COR-L47 (cell line): ENCODE measurements at places on chromosomes 11 and 22.

- DNase-seq, result no peak
These were observed 14.5 kb downstream of the NARS2 start for GRCh38 chr11:78560153-78560552.

DNA sequence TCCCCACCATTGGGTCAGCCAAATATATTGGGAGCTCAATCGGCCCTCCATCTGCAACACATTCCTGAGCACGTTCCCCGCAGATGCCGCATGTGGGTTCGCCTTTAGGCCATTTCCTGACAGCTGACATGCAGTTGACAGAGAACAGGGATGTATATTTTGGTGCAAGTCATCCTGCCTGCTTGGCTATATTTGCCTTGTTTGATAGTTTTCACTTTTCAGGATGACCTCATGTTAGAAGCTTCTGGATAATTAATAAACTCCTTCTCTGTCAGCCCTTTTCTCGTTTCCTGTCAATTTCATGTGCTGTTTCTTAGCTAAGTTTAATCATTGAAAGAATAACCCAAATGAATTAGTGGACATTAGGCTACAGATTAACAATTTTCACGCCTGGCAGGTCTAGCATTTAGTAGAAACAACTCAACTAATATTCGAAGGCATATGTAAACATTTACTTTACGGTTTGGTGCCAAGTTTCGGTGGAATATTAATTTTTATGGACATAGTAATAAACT, 105.8 kb upstream of the SLC5A12 start:
- DNase-seq, result no peak

- DNase-seq, result no peak
These were observed 46.8 kb upstream of the IGLL5 start for GRCh38 chr22:22840780-22841179.

DNA sequence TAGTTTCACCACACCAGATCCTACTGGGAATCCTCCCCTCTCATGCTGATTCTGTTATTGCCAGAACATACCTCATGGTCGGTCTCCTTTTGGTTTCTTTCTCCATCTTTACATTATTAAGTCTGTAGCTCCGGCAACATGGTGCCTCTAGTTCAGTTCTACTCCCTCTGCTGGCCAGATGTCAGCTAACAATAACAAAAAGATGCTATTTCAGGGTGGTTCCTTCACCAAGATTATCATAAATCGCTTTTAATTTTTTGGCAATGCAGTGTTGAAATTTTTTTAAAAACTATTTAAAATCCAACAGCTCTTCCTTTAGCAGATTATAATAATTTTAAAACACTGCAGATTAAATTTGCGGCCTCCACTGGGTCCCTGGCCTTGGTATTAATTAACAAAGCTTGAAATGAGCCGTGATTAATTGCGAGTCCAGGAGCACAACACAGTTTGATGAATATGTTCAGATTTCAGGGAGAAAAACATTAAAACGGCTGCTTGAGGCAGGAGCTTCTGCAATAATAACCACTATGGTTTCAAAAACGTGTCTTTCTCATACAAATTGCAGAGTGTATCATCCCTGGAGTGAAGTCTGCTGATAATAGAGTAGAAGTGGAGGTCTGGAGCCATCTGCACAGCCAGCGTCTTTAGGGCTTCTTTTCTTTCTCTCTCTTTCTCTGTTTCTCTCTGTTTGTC, 492.9 kb upstream of the KIRREL3 start:
- DNase-seq, result peak; percentile 48

DNA sequence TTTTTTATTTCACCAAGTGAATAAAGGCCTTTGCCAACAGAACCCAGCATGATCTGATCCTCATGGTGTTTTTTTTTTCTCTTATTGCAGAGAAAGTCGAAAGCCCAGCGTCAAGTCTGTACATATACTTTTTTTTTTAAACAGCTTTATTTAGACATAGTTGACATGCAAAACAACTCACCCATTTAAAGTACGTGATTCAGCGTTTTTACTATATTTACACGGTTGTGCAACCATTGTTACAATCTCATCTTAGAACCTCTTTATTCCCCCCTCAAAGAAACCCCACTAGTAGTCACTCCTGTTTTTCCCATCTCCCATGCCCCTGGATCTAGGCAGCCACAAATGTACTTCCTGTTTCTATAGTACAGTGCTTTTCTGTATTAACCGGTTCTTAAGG, 20.6 kb upstream of the AP1B1 start:
- no peak for DNase-seq

DNA sequence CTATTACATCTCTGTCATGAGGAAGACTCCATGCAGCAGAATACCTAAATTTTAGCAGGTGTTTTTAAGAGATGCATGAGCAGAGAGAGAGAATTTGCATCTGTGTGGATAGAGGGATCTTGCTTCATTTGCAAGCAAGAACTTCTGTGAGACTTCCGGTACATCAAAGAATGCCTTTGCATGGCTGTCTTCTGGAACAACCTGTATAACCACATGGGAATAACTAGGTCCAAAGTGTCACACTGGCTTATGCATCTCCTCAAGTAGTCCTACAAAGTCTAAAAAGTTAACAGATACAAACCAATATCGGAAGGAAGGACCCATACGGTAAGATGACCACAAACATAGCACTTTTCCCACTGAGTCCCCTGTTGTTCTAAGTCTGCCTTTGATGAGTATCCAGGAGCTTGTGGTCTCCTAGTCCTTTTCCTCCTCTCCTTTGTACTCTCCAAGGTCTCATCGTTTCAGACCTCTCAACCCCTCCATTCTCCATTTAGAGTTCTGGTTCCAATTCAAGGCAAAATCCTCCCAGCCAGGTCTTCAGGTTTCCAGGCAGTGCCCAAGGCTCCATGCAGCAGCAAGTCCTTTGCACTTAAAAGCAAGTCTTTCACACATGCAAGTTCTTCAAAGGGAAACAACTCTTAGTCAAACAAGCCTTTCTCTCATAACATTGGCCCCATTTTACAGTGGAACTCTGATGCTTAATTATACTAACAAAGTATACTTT, 581.7 kb upstream of the ARHGAP42 start:
- DNase-seq, result no peak

- no peak for DNase-seq
These were observed 49.0 kb upstream of the CYP2D6 start for GRCh38 chr22:42179616-42180015.

- no peak for DNase-seq
These were observed 8.0 kb downstream of the SLC22A12 start for GRCh38 chr11:64598797-64599697.

- DNase-seq, result no peak
These were observed 266.0 kb upstream of the NARS2 start for GRCh38 chr11:78840623-78841022.

- DNase-seq, result peak; percentile 94
These were observed 277.3 kb upstream of the FAT3 start for GRCh38 chr11:91947215-91947820.

GRCh38 chr22:43850529-43850928, 11.8 kb downstream of the SULT4A1 start:
- no peak for DNase-seq

DNA sequence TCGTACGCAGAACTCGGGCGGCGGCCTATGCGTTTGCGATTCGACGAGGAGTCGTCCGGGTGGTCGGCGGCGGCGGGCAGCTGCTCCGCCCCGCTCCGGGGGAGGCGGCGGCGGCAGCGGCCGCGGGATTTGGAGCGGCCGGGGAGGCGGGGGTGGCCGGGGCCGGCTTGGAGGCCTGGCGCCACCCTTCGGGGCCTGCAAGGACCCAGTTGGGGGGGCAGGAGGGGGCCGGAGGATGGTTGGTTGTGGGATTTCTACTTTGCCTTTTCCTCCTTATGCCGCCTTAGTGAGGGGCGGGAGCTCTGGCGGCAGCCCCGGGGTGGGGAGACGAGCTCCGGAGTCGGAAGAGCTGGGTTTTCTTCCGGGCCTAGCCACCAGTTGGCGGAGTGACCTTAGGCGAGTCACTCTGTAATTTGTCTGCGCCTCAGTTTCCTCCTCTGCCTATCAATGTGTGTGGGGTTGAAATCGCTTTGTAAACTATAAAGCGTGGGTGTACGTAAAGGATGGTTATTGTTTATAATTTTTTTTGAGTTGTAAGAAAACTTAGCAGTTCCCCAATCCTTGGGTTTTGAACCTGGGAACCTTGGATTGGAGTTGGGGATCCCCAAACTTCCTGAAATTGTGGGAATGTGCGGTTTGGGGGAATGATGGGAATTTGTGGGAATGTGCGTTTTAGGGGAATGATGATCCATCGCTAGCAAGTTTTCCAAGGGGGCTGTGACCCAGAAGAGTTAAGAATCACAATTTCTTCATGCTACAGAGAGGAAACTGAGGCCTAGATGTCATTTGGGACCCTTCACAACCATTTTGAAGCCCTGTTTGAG, 679 bp downstream of the TUG1 start:
- peak; percentile 50 for DNase-seq

DNA sequence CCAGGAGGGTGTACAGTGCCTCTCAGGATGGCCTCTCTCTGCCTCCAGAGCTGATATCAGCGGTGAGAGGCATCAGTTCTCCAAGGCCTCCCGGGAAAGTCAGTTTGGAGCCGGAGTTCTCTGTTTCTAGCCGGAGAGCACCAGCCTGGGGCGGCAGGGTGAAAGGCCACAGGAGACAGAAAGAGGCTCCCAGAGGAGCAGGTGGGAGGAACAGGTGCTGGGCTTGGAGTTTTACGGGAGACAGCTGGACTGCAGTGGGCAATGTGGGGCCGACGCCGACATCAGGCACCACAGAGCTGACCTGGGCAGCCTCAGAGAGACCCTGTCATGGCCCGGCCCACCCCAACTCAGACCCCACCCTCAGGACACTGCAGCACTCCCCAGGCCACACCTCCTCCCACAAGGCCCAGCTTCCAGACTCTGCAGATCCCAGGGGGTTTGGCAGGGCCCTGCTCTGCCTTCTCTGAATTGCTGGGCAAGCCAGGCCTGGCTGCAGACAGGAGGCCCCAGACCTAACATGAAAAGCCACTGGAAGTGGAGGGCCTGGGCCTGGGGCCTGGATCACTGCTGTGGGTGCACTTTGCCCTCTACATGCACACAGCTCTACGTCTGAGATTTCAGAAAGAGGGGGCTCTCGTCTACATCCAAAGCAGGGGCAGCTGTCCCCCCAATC, 885.6 kb downstream of the BRD1 start:
- DNase-seq, result no peak

- DNase-seq, result no peak
These were observed 1.1 kb upstream of the PELI3 start for GRCh38 chr11:66465373-66466224.

DNA sequence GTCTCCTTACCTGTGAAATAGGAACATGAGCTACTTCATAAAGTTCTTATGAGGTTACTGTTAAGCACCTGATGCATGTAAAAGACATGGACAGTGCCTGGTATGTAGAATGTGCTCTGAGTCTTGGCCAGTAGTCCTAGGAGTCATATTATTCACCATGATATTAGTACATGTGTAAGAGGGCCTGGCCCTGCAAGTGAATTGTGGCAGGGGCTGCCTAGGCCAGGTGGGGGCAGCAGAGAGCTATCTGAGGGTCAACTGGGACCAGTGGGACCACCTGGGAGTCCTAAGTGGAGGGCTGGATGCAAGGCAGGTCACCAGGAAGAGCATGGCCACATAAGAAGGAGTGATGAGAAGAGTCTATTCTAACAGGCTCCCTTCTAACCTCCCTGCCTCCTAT, 529.5 kb downstream of the SOX6 start:
- peak; percentile 8 for DNase-seq

- DNase-seq, result no peak
These were observed 364.3 kb downstream of the LARGE1 start for GRCh38 chr22:33555814-33556522.

GRCh38 chr11:27482793-27483192, 10.2 kb upstream of the LGR4 start:
- no peak for DNase-seq

- DNase-seq, result no peak
These were observed 57.4 kb upstream of the SHISAL1 start for GRCh38 chr22:44369916-44370801.

GRCh38 chr22:40137132-40137531, 40.6 kb upstream of the TNRC6B start:
- no peak for DNase-seq

GRCh38 chr22:24865508-24865907, 59.5 kb downstream of the SGSM1 start:
- DNase-seq, result no peak

DNA sequence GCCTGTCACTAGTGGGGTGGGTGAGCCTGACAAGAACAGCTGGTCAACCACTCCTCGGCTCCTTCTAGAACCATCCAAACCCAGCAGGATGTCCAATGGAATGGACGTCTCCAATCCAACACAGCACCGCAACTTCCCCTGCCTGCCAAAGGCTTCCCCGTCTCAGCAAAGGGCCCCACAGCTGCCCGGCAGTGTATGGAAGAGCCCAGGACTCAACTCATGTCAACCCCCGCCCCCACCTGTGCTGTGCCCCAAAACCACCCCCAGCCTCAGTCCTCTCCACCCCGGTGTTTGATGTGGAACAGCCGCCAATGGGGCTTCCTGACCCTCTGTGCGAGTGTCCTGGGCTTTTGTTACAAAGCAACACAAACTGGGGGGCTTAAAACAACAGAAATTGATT, 223.8 kb downstream of the CTTN start:
- DNase-seq, result no peak

- no peak for DNase-seq
These were observed 2.6 kb downstream of the METTL15 start for GRCh38 chr11:28110821-28111200.

GRCh38 chr11:2512431-2513407, 67.9 kb downstream of the KCNQ1 start:
- DNase-seq, result no peak

DNA sequence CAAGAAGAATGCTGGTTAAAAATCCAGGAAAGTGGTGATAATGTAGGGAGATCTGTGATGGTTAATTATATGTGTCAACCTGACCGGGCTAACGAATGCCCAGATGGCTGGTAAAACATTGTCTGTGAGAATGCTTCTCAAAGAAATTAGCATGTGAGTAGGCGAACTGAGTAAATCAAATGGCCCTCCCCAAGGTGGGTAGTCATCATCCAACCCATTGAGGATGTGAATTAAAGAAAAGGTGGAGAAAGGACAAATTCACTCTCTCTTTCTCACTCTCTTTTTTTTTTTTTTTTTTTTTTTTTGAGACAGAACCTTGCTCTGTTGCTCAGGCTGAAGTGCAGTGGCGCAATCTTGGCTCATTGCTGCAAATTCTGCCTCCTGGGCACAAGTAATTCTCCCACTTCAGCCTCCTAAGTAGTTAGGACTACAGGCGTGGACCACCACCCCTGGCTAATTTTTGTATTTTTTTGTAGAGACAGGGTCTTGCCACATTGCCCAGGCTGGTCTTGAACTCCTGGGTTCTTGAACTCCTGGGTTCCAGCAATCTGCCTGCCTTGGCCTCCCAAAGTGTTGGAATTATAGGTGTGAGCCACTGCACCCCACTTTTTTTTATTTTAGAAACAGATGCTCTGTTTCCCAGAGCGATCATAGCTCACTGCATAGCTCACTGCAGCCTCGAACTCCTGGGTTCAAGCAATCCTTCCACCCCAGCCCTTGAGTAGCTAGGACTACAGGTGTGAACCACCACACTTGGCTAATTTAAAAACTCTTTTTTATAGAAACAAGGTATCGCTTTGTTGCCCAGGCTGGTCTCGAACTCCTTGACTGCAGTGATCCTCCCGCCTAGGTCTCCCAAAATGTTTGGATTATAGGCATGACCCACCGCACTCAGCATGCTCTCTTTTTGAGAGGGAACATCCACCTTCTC, 22.0 kb upstream of the P2RY6 start:
- no peak for DNase-seq
